T-helper 22 cell (primary cell): ENCODE measurements at places on chromosomes 7 and 10.

- no peak for DNase-seq
Observed at GRCh38 chr7:49783446-49783845, 10.0 kb downstream of the VWC2 start.

GRCh38 chr7:11175887-11176286 lies 202.2 kb downstream of the PHF14 start:
- DNase-seq = no peak

- DNase-seq = no peak
Observed at GRCh38 chr7:99287779-99288534, 15.3 kb downstream of the MYH16 start.

DNA sequence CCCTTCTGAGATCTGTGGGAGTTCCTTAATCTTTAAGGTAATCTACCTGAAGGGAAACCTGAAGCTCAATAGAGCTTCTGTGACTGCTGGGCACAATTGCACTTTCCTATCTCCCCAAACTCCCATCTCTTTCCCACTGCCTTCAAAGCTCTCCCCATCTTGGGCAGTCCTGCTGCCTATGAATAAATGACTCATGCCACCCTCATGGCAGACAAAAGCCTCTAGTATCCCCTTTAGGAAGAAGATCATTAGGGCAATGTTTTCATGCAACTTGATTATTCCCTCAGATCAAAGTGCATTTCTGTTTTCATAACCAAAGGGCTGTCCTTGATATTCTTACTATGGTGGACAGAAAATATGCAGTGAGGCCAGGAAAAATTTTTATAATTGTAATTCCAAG lies 704.9 kb upstream of the LRRN3 start:
- DNase-seq = no peak

DNA sequence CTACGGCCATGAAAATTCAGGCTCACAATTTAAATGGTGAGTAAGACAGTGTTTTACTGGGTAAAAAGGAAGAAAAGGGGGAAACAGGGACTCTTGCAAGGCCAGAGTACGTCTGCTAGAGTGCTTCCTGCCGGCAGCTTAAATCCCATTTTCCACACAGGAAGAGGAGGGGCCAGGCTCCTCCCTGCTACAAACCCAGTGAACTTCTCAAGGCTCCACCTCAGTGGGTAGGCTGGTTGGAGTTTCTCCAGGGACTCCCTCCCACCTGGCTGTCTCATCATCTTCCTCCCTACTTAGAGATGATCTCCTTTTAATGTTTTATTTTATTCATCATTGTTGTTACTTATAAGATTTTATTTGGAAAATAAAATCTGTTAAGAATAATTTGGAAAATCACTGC lies 62.6 kb upstream of the SEMA3C start:
- DNase-seq = no peak

- DNase-seq = no peak
Observed at GRCh38 chr10:26359670-26360069, 78.5 kb upstream of the APBB1IP start.

- DNase-seq = peak; percentile 50
Observed at GRCh38 chr7:50304911-50305582, 531 bp downstream of the IKZF1 start.

- DNase-seq = no peak
Observed at GRCh38 chr7:42692621-42693020, 219.2 kb downstream of the C7orf25 start.

GRCh38 chr7:130275826-130276297 lies 9.2 kb downstream of the CPA2 start:
- no peak for DNase-seq

DNA sequence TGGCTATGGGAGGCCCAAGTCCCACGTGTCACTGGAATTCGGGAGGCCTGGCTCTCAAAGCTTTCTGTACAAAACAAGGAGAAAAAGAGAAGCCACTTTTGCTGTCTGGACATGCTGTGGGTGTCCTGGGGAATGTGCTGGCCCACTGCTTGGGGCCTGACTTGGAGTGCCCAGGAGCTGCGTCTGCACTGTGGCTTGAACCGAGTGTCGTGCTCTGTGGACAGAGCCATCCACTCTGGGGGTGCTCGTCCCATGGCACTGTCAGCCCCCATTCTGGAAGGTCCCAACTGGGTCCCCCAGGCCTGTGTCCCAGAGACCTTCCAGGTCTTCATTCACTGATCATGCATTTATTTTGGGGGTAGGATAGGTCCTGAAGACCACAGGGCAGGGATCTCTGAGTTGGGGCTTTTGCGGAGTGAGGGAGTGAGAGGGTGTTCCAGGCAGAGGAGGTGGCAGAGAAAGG lies 138.0 kb downstream of the LHPP start:
- DNase-seq = no peak

DNA sequence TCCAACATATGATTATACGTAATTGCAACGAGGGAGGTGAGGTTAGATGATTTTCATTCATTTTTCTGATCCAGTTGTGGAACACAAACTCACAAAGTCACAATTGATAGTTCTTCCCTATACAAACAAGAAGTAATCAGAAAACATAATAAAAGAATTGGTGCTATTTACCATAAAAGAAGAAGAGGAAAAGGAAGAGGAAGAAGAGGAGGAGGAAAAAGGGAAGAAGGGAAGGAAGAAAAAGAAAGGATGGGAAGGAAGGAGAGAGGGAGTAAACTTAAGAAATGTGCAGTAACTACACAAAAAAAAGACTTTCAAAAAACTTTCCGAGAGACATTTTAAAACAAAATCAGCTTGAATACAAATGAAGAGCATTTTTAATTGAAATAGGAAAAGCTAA lies 65.0 kb downstream of the CCDC71L start:
- DNase-seq = no peak

DNA sequence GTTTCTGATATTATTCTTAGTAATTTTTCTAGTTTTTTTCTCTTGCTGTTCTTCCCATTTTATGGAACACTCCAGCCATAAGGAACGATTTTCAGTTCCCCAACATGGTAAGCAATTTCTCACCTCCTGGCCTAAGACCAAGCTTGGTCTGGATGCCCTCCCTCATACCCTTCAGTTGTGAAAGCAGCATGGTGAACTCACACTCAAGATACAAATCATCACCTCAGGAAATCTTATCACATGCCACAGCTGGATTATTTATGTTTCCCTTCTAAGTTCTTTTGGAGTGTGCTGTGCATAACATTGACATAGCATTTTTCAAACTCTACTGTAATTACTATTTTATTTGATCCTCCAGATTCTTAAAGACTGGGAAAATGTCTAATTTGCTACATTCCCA lies 216.6 kb downstream of the AGMO start:
- no peak for DNase-seq

DNA sequence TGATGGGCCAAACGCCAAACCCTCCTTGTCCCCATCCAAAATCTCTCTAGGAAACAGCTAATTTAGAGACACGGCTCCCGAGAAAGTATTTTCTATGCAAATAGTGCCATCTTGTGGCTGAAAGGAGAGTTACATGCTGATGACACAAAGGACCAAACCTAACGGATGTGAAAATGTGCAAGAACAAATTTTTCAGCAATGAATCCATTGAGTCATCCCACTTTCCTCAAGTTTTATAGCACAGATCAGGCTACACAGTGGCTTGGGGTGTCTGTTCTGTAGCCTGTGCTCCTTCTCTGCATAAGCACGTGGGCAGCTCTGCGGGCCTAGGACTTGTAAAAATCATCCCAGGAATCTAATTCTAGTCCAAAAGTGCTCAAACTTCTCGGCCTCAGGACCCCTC lies 154.8 kb upstream of the PRR15 start:
- DNase-seq = peak; percentile 9

- DNase-seq = no peak
Observed at GRCh38 chr7:116560021-116560970, 35.5 kb downstream of the CAV1 start.

GRCh38 chr10:100744136-100744986 lies 1.0 kb upstream of the PAX2 start:
- no peak for DNase-seq

- DNase-seq = no peak
Observed at GRCh38 chr7:117645481-117646165, 165.8 kb downstream of the CFTR start.

DNA sequence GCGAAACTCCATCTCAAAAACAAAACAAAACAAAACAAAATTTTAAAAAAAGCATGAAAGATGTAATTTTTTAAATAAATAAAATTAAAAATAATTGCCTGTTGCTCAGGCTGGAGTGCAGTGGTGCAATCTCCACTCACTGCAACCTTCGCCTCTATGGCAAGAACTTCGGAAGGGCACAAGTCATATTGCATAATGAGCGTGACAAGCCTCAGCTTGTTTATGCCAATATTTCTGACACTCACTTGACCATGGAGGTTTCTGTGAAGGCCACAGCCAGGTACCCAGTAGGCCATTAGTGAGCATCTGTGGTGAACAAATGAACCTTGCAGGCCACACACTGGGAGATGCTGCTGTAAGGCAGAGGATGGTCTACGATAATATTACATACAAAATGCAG lies 106.1 kb upstream of the KMT2C start:
- DNase-seq = no peak

- DNase-seq = no peak
Observed at GRCh38 chr7:97446361-97446760, 285.5 kb upstream of the TAC1 start.

DNA sequence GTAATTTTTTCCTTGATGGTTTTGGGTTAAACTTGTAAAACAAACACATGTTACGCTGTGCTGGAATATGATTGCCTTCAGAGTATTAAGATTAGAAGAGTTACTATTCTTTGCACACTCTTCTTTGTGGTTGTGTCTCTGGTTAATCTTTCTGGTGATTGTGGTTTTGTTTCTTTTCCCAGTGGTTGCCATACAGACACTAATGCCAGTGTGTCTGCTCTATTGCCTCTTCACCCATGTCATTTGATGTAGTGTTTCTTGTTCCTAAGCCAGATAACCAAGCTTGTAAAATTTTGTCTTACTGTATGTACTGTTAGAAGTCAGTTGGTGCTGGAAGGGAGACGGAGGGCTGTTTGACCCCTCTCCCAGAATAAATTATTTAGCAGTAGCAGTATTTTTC lies 124.8 kb downstream of the PHTF2 start:
- no peak for DNase-seq

GRCh38 chr10:58066979-58067378 lies 200.7 kb downstream of the IPMK start:
- DNase-seq = no peak

DNA sequence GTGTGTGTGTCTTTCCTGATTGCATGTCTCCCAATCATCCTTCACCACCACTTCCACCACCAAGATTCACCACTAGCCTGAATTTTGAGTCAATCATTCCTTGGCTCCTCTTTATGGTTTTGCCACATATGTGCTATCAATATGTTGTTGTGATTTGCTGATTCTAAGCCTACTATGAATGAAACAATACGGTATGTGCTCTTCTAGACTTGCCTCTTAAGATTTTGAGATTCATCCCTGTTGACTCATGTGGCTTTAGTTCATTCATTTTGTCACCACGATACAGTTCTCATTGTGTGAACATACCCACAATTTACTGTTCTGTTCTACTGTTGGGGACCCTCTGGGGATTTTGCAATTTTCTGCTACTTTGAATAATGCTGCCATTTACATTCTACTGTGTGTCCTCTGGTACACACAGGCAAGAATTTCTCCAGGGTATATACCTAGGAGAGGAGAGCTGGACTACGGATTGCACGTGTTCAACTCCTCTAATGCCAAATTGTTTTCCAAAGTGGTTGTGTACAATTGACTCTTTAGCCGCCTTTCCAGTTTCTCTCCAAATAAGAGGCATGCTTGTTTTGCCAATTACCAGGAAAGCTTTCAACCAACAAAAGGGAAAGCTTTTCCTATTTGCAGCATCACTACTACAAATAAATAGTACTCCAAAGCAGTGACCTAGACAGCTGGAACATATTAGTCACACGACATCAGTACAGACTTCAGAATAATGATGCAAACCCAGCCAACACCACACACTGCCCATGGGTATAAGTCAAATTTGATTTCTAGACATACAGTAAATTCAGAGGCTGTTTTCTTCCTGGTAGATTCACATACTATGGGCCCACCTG lies 30.0 kb downstream of the SGMS1 start:
- no peak for DNase-seq

GRCh38 chr7:93574269-93574645 lies 267 bp downstream of the CALCR start:
- no peak for DNase-seq
